DMS79 treated with DMSO at 0.1 percent for 48 hours (cell line): ENCODE measurements at places on chromosomes 5 and 9.

DNA sequence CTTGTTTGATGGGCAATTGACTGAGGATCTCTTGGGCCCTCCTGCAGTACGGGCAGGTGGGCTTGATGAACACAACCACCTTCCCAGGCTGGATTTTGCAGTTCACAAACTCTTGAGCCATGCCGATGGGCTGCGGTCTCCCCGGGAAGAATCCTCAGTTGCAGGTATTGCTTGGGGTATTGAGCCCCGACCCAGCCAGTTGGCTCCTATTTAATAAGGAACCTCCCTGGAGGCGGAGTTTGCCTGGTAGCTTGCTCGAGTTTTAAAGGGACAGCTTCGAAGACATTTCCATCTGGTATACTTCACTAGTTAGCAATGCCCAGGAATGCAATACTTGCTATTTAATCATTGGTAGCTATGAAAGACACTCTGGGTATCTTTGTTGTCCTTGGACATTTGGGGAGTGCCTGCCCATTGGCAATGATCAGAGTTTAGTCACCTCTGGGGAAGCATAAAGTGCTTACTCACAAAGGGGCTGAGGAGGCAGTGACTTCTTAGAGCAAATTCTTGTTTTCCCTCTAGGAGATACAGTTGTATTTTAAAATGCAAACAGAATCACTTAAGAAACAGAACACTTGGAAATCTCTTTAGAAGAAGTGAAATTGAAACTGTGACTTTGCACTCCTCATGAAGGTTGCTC lies at the start of gene GLRX:
Gene GLRX (minus strand): TSS at position 185 of the 640 bp plus-strand sequence. CDS start 64 bp downstream, at position 121.
- peak; percentile 67 for DNase-seq

- DNase-seq = no peak
Measured at GRCh38 chr5:59483971-59484472, 409.5 kb downstream of the PDE4D start.

DNA sequence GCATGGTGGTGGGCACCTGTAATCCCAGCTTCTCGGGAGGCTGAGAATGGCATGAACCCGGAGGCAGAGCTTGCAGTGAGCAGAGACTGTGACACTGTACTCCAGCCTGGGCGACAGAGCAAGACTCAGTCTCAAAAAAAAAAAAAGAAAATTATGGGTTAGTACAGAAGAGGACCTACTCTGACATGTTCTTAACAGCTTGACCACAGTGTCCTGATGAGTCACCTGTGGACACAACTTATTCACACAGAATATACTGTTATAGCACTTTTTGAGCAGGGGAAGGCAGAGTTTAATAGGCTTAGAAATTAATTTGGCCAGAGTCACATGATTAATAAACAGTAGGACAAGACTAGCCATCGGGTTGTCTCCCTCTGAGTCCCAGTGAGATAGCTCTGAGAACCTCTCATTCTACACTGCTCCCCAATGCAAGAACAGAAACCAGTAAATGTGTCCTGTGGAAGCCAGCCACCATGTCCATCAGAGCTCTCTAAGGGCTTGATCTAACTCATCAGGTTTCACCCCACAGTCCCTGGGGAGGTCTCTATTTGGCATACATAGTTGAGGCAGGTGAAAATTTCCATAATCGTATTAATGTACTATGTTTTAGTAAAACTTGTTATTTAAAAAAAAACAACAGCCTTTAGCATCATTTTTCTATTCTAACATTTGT lies 1077.9 kb upstream of the C9orf72 start:
- DNase-seq = no peak

GRCh38 chr5:157164521-157164920 lies 1.5 kb downstream of the GARIN3 start:
- DNase-seq = no peak

GRCh38 chr9:136791516-136792276 lies 552 bp downstream of the TMEM141 start:
- DNase-seq = peak; percentile 33

GRCh38 chr5:39955156-39955555 lies 530.4 kb upstream of the DAB2 start:
- DNase-seq = no peak

DNA sequence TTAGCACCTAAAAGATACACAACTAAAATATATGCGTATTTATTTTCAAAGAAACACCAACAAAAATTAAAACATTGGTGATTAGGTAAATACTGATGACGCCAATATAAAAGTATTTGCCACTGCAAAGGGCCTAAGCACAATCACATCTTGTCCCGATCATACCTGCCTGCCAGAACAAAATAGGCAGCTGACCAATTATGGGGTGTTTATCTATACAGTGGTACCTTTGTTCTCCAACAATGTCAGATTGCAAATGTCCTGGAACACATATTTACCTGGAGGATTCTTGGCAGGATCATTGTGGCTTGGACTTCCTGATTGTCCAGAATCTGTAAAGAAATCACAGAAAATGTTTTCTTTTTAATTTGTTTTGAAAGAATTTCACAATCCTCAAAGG lies 134.5 kb downstream of the NFIB start:
- DNase-seq = no peak

GRCh38 chr9:6645355-6646292 lies at the start of gene GLDC:
Gene GLDC, minus strand, starts transcription at chr9:6645729. Its CDS starts 230 bp downstream, at chr9:6645499.
- peak; percentile 77 for DNase-seq

- no peak for DNase-seq
Measured at GRCh38 chr5:137630216-137630971, 105.5 kb downstream of the KLHL3 start.

- no peak for DNase-seq
Measured at GRCh38 chr5:11851416-11851815, 52.8 kb downstream of the CTNND2 start.

DNA sequence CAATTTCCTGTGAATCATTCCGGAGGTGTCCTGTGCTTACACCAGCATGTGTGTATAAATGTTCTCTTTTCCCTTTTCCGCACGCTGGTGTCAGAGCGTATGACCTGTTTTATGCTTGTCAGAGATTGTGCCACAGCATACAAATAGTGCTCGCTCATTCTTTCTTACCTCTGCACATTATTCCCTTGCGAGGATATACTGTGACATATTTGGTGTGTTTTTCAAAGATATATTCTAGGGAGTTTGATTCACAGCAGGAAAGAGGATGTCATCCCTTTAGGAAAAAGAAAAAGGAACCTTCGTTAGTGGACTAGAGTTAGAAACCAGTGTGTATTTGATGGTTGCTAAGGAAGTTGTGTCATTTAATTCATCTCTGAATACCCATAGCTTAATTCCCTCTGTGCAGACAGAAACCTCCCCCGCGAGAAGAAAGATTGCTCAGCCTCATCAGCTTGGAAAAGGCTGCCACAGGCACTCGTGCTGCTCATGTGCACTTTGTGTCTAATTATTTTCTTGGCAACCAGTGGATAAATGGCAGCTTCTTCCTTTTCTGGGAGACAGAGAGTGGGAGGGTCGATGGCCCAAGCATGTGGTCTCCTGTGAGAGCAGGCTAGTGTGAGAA lies 14.7 kb upstream of the CCIN start:
- DNase-seq = no peak

GRCh38 chr9:89388084-89388867 lies 70.0 kb downstream of the SECISBP2 start:
- no peak for DNase-seq

DNA sequence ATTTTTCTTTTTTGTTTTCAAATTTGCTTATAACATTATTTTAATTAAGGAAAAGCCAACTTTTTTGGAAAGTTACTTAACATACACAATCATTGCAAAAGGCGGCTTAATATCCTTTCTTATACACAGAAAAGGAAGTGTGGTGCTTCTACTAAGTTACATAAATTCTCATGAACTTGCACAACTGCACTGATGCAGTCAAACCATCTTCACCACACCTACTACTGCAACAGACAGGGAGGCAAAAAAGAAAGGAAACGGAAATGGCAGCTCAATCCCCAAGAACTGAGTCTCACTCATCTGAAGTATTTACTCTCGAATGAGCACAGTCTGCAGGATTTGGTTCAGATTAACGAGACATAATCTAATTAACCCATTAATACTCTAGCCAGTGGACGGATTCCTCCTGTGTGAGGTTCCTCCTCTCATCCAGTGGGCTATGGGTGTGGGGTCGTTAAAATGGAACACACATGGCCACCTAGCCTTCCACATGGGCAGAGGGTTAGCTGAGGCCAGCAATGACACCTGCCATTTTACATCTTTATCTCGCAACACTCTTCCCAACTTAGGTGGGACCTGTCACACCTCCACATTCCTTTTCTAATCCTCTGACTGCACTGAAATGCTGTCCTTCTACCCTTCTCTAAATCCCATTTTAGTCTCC lies 30.0 kb downstream of the GOLM1 start:
- no peak for DNase-seq

GRCh38 chr9:127154003-127154389 lies 31.6 kb upstream of the ANGPTL2 start:
- DNase-seq = no peak

GRCh38 chr5:100175346-100175745 lies 359.8 kb upstream of the FAM174A start:
- no peak for DNase-seq

DNA sequence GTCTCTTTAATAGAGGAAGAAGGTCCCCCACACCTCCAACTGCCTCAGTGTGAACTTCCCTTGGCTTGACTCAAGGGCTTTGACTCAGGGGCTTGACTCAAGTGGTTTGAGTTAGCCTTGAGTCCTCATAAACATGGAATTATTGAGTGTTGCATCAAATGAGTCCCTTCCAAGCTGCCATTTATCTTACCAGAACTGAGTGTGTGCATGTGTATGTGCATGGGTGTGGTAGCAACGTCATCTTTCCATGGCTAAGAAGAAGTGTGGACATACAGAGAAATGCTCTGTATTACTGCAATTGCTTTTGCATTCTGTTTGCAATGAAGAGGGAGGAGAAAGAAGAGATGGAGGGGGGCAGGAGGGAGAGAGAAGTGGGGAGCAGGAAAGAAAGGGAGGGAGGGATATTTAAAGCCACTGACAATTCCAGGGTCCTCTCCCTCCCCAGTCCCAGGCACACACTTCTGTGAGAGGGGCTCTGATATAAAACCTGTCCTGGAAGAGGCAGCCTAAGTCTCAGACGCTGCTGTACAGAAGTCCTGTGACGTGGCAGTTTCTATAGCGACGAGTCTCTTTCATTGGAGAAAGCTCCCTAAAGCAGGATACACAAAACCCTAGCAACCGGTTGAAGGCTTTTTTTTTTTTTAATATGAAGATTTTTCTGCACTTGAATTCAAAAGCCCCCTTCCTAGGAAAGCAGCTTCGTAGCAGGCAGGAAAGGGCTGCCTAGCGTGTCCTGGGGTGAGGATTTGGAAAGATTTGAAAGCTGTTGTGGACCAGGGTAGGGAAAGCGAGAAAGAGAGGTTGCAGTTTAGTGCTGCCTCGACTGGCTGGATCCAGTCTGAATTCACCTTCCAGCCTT lies 93.3 kb upstream of the MAP1B start:
- DNase-seq = peak; percentile 67

GRCh38 chr5:176737746-176738636 lies 72.4 kb upstream of the UNC5A start:
- DNase-seq = no peak

DNA sequence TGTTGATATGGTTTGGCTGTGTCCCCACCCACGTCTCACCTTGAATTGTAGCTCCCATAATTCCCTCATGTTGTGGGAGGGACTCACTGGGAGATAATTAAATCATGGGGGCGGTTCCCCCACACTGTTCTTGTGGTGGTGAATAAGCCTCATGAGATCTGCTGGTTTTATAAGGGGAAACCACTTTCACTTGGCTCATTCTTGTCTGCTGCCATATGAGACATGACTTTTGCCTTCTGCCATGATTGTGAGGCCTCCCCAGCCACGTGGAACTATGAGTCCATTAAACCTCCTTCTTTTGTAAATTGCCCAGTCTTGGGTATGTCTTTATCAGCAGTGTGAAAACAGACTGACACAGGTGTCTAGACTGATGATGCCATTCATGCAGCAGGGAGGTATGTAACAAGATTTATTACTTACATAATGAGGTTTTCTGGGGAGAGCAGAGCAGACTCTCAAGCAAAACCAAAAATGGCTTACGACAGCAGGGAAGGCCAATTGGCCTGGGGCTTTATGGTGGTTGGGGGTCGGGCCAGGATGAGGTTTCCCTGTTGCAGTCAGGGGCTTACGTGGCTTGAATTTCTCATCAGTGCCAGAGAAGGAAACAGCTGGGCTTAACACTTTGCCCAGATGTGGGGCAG lies 9.5 kb upstream of the COMMD10 start:
- no peak for DNase-seq

GRCh38 chr5:168724227-168724626 lies 145.1 kb upstream of the PANK3 start:
- no peak for DNase-seq

GRCh38 chr5:39021413-39021812 lies 52.8 kb downstream of the RICTOR start:
- DNase-seq = no peak

GRCh38 chr5:91418158-91418557 lies 35.0 kb upstream of the ARRDC3 start:
- no peak for DNase-seq

DNA sequence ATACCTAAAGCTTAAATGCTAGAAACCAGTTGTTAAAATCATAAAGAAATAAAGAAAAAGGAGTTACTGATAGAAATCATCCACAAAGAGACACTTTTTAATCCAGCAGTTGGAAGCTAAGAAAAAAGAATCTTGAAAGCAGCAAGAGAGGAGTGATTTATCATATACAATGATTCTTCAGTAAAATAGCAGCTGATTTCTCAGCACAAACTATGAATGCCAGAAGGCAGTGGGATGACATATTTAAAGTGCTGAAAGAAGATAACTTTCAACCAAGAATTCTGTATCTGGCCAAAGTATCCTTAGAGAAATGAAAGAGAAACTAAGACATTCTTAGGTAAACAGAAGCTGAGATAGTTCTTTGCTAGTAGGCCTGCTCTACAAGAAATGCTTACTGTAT lies 366.0 kb downstream of the HTR1A start:
- DNase-seq = no peak

DNA sequence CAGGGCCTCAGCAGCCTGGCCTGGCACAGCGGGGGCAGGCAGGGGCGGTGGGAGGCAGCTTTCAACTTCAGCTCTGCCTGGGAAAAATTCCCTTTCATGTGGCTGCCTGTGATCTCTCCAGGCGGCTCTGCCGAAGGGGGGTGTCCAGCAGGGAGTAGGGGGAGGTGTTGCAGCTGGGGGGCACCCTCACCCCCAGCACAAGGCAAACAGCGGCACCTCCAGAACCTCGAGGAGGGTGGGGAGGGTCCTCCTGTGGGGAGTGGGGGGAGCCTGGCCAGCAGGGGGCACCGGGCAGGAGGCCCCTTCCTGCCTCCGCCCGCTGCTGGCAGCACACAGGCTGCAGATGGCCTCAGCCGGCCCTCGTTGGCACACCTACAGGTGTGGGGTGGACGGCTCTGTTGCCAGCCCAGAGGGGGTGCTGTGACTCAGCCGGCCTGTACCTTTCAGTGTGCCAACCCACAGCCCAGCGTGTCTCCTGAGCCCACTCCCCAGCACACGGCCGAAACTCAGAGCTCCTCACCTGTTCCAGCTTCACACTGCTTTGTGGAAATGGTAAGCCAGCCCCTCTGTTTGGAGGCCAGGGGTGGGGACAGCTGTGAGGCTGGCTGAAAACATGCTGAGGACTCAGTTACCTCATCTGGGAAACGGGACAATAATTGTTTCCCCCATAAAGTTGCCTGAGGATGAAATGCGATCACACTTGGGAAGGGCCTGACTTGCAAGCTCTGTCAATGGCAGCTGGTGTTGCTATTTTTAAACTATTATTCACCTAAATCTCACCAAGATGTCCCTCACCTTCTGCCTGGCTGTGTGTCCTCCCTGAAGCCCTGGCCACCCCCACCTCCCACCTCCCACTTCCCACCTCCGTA lies 37.0 kb downstream of the CXXC5 start:
- DNase-seq = no peak
